ENCODE measurements at places on chromosomes 2 and 18.

GRCh38 chr2:147236601-147237000 is 608.2 kb upstream of the ACVR2A start:
- DNase-seq = no peak

DNA sequence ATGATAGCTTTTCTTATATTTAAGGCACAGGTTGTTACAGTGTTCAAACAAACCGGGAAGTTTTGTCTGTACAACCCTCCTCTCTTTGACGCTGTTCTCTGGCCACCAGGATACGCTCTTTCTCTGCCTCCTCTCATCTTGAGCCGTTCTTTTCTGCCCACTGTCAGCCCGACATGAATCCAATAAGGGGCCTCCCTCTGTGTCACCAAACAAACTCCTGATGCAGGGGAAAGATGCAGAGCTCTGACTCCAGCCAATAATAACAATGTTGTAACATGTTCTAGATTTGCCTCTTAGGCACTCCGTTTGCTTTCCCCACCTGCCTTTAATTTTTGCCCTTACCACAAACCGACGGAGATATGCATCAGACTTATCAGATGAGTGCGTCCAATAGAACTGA is 449.3 kb downstream of the SLC4A3 start:
- no peak for DNase-seq

GRCh38 chr2:158060835-158061435 is 40.7 kb upstream of the UPP2 start:
- no peak for DNase-seq

DNA sequence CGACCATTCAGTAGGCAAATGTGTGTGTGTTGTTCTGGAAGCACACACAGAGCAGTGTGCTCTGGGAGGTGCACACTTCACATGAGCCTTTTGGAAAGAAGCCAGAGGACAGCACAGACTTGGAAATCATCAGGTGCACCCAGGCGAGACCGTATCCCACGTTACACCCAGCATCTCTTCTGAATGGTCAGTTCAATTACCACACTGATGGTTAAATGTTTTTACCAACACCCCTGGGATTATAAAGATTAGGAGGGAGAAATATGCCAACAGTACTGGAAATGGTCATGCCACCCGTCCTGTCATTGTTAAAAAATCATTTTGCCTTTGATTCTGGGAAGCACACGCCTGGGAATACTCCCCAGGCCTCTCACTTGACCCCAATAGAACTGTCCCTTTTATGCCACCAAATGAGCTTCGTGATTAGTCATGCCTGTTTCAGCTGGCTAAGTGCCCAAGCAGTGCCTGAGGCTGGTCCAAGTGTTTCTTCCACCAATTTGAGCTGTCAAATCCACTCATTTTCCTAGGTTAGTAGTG is 183.7 kb downstream of the NRP2 start:
- DNase-seq = no peak

- DNase-seq = no peak
Measured at GRCh38 chr2:55560855-55561254, 41.3 kb downstream of the CFAP36 start.

DNA sequence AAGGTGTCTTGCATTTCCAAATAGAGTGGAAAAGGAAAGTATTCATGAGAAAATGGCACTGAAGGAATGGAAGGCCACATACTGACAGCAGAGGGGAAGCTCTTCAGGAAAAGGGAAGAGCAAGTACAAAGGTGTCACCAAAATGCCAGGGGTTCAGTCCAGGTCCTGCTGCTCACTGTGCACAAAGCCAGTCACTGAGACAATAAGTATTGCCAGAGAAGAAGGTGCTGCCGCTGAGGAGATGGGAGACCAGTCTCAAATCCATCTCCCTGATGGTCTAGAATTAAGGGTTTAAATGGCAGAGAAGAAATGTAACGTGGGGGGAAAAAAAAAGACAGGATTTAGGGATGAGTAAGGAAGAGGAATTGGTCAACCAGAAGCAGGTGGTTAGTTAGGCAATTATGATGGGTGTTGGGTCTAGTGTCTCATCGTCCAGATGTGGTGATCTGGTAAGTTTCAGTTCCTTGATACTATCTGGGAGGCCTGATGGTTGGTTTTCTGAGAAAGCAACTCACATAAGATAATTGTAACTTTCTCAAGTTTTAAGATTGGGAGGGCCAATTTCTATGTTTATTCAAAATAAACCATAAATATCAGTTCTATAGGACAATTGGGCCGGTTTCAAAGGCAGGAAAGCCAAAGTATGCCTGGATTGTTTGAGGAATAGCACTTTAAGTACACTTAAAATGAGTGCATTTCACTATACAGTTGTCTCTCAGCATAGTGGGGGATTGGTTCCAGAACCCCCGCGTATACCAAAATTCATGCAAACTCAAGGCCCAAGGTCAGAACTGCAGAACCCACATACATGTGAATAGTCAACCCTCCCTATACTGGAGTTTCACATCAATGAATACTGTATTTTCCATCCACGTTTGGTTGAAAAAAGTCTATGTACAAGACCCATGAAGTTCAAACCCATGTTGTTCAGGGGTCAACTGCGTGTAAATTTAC is 109.1 kb upstream of the DNAJC10 start:
- DNase-seq = no peak

GRCh38 chr2:68653034-68653433 is 9.7 kb downstream of the PROKR1 start:
- DNase-seq = no peak

DNA sequence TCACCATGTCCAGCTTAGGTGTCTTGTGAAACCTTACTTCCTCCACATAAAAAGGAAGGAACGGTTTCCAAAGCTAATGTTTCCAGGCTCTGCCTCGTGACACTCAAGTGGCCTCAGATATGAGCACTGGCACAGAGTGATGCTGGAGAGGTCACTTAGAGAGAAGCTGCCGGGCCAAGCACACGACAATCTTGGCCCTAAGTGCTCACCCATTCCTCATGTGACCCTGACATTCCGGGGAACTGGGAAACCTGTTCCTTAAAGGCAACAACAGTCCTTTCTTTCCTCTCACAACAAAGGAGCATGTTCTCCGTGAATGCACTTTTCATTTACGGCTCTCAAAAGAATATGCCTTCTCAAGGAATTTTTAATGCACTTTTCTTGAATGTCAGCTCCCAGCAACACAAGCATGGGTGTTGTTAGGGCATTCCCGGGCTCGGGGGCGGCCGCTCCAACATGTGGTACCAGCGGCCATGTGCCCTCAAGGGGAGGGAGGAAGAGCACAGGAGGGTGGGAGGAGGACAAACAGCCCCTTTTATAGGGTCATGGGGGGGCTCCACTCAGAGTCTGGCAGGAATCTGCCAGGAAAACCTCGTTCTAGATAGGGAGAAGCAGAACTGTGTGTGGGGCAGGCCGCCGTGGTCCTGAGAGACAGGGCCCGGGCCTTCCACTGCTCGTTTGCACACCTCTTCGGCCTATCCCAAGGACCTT is 118.6 kb downstream of the MBP start:
- DNase-seq = no peak

GRCh38 chr2:130834091-130834930 is 2.4 kb upstream of the ARHGEF4 start:
- DNase-seq = no peak

DNA sequence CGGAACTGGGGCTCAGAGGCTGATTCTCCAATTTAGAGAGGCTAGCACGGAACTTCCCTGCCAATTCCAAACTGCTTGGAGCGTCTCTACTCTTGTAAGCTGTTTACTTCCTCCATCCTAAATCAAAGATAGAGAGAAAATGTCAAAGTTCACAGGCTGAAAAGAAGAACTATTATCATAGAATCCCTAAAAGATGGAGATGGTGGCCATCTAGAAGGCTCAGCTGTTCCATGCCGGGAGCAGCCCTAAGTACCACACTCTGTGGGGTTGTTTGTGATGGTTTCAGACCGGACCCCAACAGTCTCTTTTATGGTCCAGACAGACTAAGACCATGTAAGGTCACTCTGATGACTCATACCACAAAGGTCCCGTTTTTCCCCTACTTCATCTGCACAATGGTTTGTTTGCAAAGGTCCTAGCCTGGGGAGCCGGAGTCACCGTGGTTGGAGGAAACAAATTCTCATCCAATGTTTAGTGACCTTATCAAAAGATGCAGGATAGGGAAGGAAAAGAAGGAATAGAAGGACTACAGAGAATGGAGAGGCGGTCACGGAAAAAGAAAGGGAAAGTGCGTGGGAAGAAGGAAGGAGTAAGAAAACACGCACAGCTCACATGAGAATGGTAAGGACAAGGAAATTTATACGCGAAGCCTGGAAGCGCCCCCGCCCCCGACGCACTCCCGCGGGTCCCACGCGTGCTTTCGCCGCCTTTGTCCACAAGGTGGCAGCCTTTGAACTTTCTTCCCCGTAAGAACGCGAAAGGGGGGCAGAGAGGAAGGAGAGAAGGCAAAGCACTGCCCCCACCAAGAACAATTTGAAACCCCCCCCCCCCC is 453 bp upstream of the ANTXR1 start:
- DNase-seq = peak; percentile 16

DNA sequence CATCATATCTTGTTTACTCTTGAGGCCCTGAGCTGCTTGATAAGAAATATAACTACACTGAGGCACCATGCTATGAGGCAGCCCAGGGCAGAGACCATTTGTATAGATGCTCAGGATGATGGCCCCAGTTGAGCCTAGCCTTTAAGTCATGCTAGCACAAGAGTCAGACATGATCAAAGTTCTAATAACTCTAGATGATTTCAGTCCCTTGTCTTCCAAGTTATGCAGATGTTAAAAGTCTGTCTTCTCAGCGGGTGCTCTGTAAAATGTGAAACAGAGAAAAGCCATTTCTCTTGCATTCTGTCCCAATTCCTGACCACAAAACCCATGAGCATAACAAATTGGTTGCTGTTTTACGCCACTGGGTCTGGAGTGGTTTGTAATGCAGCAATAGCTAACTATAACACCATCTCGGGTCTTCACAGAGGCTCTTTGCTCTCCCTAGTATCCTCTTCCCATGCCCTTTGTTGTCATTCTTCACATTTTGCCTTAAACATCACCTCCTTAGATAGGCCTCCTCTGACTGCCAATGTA is 49.6 kb downstream of the NXPH2 start:
- no peak for DNase-seq

DNA sequence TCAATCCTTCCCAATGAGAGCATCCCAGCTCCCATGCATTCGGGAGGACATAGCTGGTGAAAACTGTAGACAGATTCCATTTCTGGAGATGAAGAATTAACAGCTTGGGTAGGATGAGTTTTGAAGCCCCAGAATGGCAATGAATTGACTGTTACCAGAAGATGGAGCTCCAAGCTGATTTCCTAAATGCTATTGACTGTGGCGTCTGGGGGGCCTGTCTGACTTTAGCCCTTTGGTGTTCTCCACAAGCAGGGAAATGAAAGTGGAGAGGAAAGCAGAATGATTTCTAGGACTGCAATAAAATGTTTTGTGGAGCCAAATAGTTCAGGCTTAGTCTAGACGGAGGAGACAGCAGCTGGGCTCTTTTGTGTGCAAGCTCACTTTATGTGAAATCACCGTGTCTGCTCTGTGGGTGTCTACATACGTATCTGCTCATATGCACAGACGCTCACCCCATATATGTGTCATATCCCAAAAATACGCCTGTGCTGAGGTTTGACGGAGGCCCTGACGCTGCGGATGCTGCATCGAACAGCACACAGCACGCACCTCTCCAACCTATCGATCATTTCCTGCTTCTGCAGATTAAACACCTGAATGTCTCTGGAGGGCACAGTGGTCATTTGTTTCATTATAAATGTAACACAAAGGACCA is 166.4 kb upstream of the PXDN start:
- DNase-seq = no peak

DNA sequence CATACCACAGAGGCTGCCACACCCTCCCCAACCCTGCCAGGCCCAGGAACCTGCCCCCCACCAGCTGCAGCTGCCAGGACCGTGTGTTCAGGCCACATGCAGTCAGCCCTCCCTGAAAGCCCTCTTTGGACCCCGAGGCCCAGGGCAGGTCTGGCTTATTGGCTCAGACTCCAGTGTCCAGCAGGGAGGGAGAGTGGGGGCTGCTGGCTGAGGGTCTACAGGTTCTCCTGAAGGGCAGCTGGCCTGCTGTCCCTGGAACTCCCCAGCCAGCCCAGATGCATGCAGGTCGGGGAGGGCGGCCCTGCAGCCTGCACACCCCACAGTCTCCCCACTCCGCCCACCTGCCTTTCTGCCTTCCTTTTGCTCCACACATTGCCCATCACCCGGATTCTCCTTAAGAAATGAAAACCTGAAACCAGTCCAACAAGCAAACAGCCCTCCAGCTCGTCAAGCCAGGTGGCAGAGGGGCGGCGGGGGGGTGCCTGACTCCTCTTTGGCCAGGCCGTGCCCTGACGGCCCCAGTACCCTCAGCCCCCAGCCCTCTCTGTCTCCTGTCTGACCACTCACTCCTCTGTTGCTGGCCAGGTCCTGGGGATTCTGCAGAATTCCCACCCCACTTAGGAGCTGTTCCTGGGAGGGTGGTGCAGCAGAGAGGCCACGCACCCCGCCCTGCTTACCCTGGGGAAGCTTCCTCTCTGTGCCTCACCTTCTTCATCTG is 18.0 kb downstream of the GPR35 start:
- DNase-seq = no peak

DNA sequence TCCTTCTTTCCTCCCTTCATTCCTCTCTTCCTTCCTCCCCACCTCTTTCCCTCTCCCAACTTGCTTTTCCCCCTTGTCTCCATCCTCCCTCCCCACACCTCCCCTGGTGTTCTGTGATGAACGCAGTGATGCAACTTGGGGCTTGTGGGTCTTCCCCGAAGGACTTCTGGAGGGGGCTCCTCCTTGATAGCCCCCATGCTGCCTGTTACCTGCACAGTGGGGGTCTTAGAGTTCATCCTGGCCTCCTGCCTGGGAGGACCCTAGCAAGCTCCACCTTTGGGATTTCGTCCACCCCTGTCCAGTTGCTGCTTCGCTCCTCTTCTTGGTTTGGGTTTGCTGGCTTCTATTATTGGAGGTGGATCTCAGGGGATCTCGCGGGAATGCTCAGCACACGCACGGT is 43.7 kb upstream of the AFF3 start:
- no peak for DNase-seq

DNA sequence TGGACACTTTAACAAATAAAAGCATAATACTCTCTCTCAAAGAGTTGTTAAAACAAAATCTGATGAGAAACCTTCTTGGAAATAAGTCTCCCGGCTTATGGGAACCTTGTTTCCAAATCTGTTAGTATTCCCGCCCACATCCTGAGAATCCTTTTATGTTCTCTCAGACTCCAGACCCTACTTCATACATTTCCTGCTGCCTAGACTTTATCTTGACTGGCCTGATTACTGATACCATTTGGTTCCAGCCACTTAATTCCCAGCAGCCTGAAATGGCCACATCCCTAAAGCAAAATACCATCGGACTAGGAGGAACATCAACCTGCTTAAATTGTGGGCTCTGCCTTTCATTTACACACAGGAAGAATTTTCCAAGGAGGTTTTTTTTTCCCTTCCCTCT is 79.1 kb upstream of the CYP1B1 start:
- no peak for DNase-seq

GRCh38 chr2:132255714-132256113 is 94.0 kb upstream of the ANKRD30BL start:
- no peak for DNase-seq

GRCh38 chr2:112162956-112163355 is 24.8 kb downstream of the FBLN7 start:
- no peak for DNase-seq

GRCh38 chr2:111654829-111655228 is 229.2 kb downstream of the ANAPC1 start:
- DNase-seq = no peak

- DNase-seq = no peak
Measured at GRCh38 chr2:27752551-27753237, 18.8 kb upstream of the MRPL33 start.

GRCh38 chr18:10320791-10321190 is 133.6 kb upstream of the APCDD1 start:
- no peak for DNase-seq

- no peak for DNase-seq
Measured at GRCh38 chr2:151577116-151577515, 157.2 kb downstream of the NEB start.

- no peak for DNase-seq
Measured at GRCh38 chr2:106336737-106337136, 131.5 kb downstream of the RGPD3 start.
